ENCODE measurements at places on chromosomes 11 and 22. TPM values are rescaled to one million over a fixed set of nuclear protein-coding genes. Genes with fewer than 3 reads are reported as not detected.

CEP126 gene
- 5.9 TPM for polyA plus RNA-seq

MIAT gene
- polyA plus RNA-seq, result 8.5 TPM

C11orf87 gene
- polyA plus RNA-seq, result 0.27 TPM

GRCh38 chr22:46696229-46696518 lies 41.9 kb downstream of the CERK start:
- DNase-seq, result no peak

- no peak for DNase-seq
Measured at GRCh38 chr11:26780376-26781085, 58.7 kb upstream of the SLC5A12 start.
